Activated naive CD8-positive, alpha-beta T cell treated with anti-CD3 and anti-CD28 coated beads, Interleukin-2, amount 10 ng/mL, durations not matched to agents 7 days and 5 days (primary cell): ENCODE measurements at places on chromosomes 5 and 9. TPM values are rescaled to one million over a fixed set of nuclear protein-coding genes. Genes with fewer than 3 reads are reported as not detected.

MOB3B gene
- total RNA-seq = 3.6 TPM

DNA sequence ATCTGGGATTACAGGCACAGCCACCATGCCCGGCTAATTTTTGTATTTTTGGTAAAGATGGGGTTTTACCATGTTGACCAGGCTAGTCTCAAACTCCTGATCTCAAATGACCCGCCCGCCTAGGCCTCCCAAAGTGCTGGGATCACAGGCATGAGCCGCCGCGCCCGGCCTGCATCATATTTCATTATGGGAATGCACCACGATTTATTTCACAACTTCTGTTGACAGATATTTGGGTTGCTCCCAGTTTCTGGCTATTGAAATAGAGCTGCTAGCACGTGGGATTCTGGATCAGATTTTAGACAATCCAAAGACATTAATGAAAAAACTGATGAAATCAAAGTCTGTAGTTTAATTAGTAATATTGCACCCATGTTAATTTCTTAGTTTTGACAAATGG, 48.4 kb upstream of the FUBP3 start:
- H3K27ac ChIP-seq = no peak overlapping the region
- no peaks in the 10 kb centered on the region for H3K36me3 ChIP-seq
- peaks cover 22% of the 10 kb centered on the region for H3K27me3 ChIP-seq
- H3K4me3 ChIP-seq = no peak overlapping the region
- DNase-seq = no peak

- DNase-seq = no peak
- no peak overlapping the region for H3K4me3 ChIP-seq
- no peak overlapping the region for H3K27ac ChIP-seq
- H3K4me1 ChIP-seq = peaks cover 55% of the 10 kb centered on the region
These were observed 54.3 kb downstream of the PIK3R1 start for GRCh38 chr5:68269820-68270219.

DNA sequence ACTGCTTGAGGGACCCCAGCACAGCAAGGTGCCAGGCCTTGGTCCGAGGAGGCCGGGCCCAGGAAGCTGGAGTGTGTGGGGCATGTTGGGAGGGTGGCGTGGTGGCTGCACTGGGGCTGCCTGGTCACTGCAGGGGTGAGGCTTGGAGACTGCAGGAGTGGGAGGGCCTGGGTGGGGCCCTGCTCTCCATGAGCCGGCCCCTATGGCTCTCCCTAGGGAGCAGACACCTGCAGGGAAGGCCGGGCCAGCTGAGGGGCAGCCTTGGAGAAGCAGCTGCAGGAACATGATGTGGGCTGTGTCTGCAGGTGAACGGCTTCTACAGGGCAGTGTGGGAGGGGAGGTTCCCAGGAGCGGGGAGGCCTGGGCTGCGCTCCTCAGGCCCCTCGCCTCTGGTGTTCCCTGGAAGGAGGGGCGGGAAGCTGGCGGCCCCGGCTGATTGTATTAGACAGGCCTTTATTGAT, 41.7 kb upstream of the TMEM250 start:
- no peaks in the 10 kb centered on the region for H3K4me1 ChIP-seq
- no peak overlapping the region for H3K4me3 ChIP-seq
- H3K36me3 ChIP-seq = no peaks in the 10 kb centered on the region
- DNase-seq = no peak
- no peak overlapping the region for H3K27ac ChIP-seq

FGD3 gene
- total RNA-seq = 161 TPM

TLX3 gene
- not detected for total RNA-seq

GRCh38 chr5:54243483-54244080, 66.8 kb downstream of the ARL15 start:
- peaks cover 4% of the 10 kb centered on the region for H3K4me1 ChIP-seq
- no peak for DNase-seq
- H3K4me3 ChIP-seq = no peak overlapping the region
- no peaks in the 10 kb centered on the region for H3K36me3 ChIP-seq
- no peak overlapping the region for H3K27ac ChIP-seq

DNA sequence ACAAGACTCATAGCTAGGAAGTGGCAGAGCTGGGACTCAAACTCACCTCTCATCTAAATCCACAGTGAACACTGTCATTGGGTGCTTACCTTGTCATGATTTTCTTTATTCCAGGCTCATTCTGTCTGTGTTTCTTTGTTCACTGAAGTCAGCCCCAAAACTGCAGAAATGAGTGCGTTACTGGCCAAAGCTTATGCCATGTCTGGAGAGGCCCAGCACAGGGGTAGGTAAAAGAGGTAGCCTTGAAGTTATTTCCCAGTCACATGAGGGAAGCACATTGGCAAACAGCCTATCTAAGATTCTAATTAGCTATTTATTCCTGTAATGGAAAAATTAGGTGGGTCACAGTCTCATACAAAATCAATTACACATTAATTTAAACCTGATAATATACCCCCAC, 29.8 kb downstream of the TTC23L start:
- no peaks in the 10 kb centered on the region for H3K36me3 ChIP-seq
- H3K27me3 ChIP-seq = no peaks in the 10 kb centered on the region
- no peak overlapping the region for H3K27ac ChIP-seq
- DNase-seq = no peak
- H3K4me1 ChIP-seq = no peaks in the 10 kb centered on the region
- no peak overlapping the region for H3K4me3 ChIP-seq

IL4 gene
- total RNA-seq = not detected

SHB gene
- total RNA-seq = 0.78 TPM

F2RL1 gene
- 2.7 TPM for total RNA-seq

DNA sequence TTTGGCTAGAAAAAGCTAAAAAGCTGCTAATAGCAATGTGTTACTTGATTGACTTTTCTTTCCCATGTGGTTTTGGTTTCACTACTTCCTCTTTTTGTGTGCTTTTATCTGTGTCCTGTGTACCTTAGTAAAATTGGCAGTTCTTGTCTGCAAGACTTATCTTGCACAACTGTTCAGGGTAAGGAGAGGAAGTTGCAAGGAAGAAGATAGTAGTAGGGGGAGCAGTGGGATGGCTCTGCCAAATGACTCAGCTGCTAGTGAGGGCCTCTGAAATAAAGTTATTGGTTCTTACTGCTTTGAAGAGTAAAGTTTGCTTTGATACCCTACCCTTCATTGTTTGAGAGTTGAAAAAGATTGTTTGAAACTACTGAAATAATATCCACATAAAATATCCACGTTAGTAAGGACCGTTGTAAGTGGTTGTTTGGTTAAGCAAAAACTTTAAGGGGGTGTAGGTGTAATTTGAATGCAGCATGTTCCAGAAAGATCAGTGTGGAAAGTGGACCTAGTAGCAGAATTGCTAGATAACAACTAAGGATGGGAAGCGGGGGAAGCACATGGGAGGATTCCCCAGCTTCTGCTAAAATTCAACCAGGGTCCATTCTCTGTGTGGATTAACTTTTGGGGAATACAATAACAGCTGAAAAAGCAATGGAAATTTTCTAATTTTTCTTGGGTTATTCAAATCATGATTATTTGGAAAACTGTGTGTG, 123.5 kb downstream of the SCAMP1 start:
- H3K4me3 ChIP-seq = peak overlapping the region; percentile 27
- H3K4me1 ChIP-seq = peaks cover 17% of the 10 kb centered on the region
- H3K27me3 ChIP-seq = no peaks in the 10 kb centered on the region
- no peaks in the 10 kb centered on the region for H3K36me3 ChIP-seq

THBS4 gene
- total RNA-seq = 0.57 TPM

GRCh38 chr5:172200476-172200875, 6.5 kb downstream of the EFCAB9 start:
- H3K27ac ChIP-seq = no peak overlapping the region
- H3K4me1 ChIP-seq = peaks cover 2% of the 10 kb centered on the region
- no peaks in the 10 kb centered on the region for H3K36me3 ChIP-seq
- H3K27me3 ChIP-seq = peaks cover 11% of the 10 kb centered on the region
- no peak for DNase-seq

DNA sequence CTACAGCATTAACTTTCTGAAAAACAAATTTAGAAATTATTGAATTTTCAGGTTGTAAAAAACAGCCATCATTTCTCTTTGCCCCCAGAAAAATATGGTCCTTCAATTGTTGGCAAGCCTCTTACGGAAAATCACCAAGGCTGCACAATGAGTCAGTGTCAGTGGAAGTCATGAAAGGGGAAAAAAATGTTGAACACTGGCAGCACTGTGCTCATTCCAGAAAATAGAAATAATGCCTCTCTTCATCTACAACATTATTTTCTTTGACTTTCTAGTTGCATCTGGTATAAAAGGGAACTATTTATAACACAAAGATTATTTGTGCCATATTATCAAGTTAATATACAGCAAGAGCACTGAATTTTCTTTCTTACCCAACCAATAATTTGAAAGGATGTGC, 26.7 kb upstream of the STK32A start:
- no peak overlapping the region for H3K27ac ChIP-seq
- no peaks in the 10 kb centered on the region for H3K27me3 ChIP-seq
- H3K4me3 ChIP-seq = no peak overlapping the region
- no peak for DNase-seq

PCDHA13 gene
- total RNA-seq = not detected

AQP3 gene
- 29.1 TPM for total RNA-seq

DNA sequence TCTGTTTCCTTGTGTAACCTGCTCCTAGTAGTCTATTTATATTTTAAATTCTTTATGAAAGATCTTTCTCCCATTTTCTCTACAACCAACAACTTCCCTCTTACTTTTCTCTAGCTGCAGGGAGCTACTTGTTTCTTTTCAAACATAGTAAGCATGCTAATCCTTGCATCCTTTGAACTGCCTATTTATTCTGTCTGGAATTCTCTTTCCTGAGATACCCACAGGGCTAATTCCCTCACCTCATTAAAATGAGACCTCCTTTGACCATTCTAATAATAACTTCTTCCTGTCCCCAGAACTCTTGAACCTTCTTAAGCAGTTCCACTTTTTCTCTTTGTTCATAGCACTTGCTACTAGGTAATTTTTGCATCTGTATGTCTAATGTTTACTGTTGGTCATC, 620.6 kb upstream of the CDH18 start:
- no peaks in the 10 kb centered on the region for H3K4me1 ChIP-seq
- no peak overlapping the region for H3K27ac ChIP-seq
- H3K4me3 ChIP-seq = no peak overlapping the region
- no peak for DNase-seq
- H3K36me3 ChIP-seq = no peaks in the 10 kb centered on the region

GRCh38 chr5:13477118-13477737, 467.3 kb downstream of the DNAH5 start:
- DNase-seq = no peak
- no peaks in the 10 kb centered on the region for H3K4me1 ChIP-seq
- no peaks in the 10 kb centered on the region for H3K36me3 ChIP-seq
- H3K27ac ChIP-seq = no peak overlapping the region
- H3K4me3 ChIP-seq = no peak overlapping the region
- H3K27me3 ChIP-seq = no peaks in the 10 kb centered on the region

AJM1 gene
- 6.7 TPM for total RNA-seq

DNA sequence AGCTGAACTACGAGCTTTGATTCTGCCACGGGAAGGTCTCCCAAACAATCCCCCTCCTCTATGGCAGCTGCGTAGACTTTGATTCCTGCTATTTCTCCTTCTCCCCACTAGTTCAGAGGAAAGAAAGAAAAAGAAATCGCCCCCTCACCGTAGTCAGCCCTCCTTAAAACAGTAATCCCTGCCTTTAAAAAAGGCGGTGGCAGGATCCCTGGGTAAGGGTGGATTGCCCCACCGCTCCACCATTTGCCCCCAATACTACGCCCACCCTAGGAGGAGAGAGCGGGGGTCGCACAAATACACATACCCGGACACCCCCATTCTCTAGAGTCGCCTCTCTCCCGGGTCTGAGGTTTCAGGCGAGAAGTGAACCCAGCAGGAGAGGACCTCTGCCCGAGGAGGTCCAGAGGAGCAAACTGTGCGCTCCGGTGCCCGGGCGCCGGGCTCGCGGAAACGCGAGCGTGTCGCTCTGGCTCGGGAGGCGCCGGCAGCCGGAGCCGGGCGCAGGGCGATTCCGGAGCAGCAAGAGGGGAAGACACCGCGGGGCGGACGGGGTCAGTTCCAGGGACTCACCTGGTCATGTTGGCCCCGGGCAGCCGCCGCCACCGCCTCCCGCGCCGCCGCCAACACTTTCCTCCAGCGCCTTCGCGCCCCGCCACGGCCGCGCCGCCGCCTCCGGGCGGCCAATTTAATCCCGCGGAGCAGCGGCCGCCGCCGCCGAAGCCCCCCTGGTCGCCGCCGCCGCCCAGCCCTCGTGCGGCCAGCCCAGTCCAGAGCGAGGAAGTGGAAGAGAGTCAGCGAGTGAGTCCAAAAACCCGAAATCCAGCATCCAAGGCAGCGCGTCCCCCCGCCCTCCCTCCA, 1057.7 kb upstream of the DMAC1 start:
- no peaks in the 10 kb centered on the region for H3K4me1 ChIP-seq
- DNase-seq = peak; percentile 43
- no peaks in the 10 kb centered on the region for H3K36me3 ChIP-seq

DNA sequence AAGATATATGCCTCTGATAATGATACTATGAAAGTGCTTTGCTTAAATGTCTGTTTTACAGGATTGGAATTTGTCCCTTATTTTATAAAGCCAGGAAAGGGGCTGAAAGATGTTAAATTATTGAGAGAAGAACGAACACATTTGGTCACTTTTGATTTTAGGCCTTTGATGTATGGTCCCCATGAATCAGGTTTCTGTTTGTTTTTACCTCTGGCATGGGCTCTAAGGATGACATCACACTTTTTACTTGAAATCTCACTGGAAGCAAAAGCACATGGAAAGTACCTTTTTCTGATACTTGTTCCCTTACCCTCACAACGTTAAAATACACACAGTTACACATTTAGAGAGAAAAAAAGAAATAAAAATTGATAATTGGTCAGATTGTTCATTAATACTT, 6.9 kb downstream of the OTULIN start:
- peak overlapping the region; percentile 64 for H3K27ac ChIP-seq
- peaks cover 26% of the 10 kb centered on the region for H3K36me3 ChIP-seq
- H3K4me3 ChIP-seq = peak overlapping the region; percentile 49
- DNase-seq = no peak
- H3K4me1 ChIP-seq = peaks cover 76% of the 10 kb centered on the region

- H3K27ac ChIP-seq = no peak overlapping the region
- H3K36me3 ChIP-seq = no peaks in the 10 kb centered on the region
- no peak overlapping the region for H3K4me3 ChIP-seq
- no peaks in the 10 kb centered on the region for H3K4me1 ChIP-seq
- no peaks in the 10 kb centered on the region for H3K27me3 ChIP-seq
These were observed 510.5 kb upstream of the TNC start for GRCh38 chr9:115628426-115628825.

- H3K4me3 ChIP-seq = no peak overlapping the region
- no peak overlapping the region for H3K27ac ChIP-seq
- H3K4me1 ChIP-seq = peaks cover 10% of the 10 kb centered on the region
- no peaks in the 10 kb centered on the region for H3K36me3 ChIP-seq
These were observed 51.1 kb upstream of the CDKN2AIPNL start for GRCh38 chr5:134462761-134463160.

- no peaks in the 10 kb centered on the region for H3K27me3 ChIP-seq
- H3K4me1 ChIP-seq = no peaks in the 10 kb centered on the region
- no peaks in the 10 kb centered on the region for H3K36me3 ChIP-seq
These were observed 574.5 kb upstream of the GRAMD2B start for GRCh38 chr5:125848751-125849150.

GRCh38 chr9:91451431-91452270, 28.0 kb upstream of the NFIL3 start:
- peaks cover 55% of the 10 kb centered on the region for H3K27me3 ChIP-seq
- H3K4me1 ChIP-seq = no peaks in the 10 kb centered on the region
- no peak overlapping the region for H3K4me3 ChIP-seq
- no peak overlapping the region for H3K27ac ChIP-seq

GRCh38 chr5:94361832-94362796, 256.3 kb downstream of the KIAA0825 start:
- no peaks in the 10 kb centered on the region for H3K36me3 ChIP-seq
- H3K27me3 ChIP-seq = no peaks in the 10 kb centered on the region
- H3K4me3 ChIP-seq = no peak overlapping the region
- H3K27ac ChIP-seq = no peak overlapping the region

BNC2 gene
- not detected for total RNA-seq

F12 gene
- total RNA-seq = 2.8 TPM

CD14 gene
- 3.5 TPM for total RNA-seq
